Thoracic aorta (tissue), 2 donors: ENCODE measurements at places on chromosomes 6 and 20.

DNA sequence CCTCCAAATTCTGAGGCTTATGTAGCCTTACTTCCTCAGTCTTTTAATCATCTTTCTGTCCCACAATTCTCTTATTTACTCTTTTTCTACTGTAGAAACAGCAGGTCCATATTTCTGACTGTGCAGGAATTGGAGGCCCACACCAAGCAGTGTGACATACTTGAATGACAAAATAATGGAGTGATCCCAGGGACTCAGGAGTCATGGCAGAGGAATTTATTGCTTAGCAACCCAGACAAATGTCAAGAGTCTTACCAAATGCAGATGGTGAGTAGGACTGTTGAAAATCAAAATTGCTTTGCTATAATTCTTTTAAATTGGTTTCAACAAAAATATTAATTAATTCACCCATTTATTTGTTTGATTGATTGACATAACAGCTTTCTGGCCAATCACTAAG lies 59.9 kb downstream of the HTR1B start:
- no peaks in the 10 kb centered on the region for H3K36me3 ChIP-seq
- DNase-seq: no peak
- H3K4me1 ChIP-seq: no peaks in the 10 kb centered on the region
- H3K27ac ChIP-seq: peak overlapping the region; percentile 36
- H3K4me3 ChIP-seq: no peak overlapping the region

- no peaks in the 10 kb centered on the region for H3K4me1 ChIP-seq
- H3K36me3 ChIP-seq: no peaks in the 10 kb centered on the region
Measured at GRCh38 chr6:36934901-36935300, 19.6 kb upstream of the PI16 start.

DNA sequence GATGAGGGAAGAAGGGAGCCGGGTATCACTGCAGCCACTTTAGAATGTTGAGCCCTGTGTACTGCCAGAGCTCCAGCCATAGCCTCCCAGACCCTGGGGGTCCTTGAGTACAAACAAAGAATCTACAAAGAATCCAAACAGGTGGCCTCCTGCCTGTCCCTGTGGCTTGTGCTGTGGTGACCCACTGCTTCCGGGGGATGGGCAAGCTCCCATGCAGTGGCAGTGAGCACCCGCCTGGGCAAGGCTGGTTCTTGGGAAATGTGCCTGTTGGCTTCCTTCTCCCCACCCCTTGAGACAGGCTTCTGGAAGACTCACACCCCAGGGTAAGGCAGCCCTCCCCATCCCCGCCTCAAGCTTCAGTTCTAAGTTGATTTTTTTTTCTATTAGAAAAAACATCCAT lies 13.9 kb downstream of the SIRPA start:
- no peak for DNase-seq
- no peaks in the 10 kb centered on the region for H3K27me3 ChIP-seq
- no peak overlapping the region for H3K4me3 ChIP-seq
- H3K36me3 ChIP-seq: peaks cover 11% of the 10 kb centered on the region
- peaks cover 4% of the 10 kb centered on the region for H3K4me1 ChIP-seq

DNA sequence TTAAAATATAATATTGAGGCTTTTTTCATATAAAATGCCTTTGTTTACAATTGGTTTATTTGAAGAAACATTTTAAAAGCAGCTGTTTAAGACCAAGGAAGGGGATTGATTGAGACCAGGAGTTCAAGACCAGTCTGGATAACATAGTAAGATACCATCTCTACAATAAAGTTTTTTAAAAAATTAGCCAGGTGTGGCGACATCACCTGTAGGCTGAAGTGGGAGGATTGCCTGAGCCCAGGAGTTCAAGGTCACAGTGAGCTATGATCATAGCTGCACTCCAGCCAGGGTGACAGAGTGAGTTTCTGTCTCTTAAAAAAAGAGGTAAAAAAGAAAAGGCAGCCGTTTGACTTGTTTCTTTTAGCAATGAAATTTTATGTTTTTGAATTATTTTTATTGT lies 117.0 kb downstream of the STXBP5 start:
- no peak overlapping the region for H3K27ac ChIP-seq
- H3K36me3 ChIP-seq: peaks cover 3% of the 10 kb centered on the region
- DNase-seq: no peak
- no peaks in the 10 kb centered on the region for H3K27me3 ChIP-seq
- peaks cover 5% of the 10 kb centered on the region for H3K4me1 ChIP-seq

DNA sequence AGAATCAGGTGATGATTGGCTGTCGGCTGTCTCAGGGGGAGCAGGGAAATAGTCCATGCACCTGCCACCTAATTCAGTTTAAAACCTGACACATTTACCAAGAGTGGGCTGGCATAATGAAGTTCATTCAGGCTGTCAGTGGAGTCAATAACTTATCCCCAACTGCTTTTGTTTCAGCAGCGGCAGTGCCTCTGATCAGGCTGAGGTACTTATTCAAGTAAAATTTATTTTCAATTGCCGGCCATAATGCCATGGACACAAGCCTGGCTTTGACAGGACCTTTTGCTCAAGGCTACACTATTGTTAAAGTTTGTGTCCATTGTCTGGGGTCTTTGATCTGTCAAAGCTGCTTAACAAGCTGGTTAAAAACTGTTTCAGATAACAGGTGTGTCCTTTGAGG lies 20.6 kb downstream of the OLIG3 start:
- no peaks in the 10 kb centered on the region for H3K36me3 ChIP-seq
- H3K27ac ChIP-seq: no peak overlapping the region
- H3K27me3 ChIP-seq: no peaks in the 10 kb centered on the region
- no peaks in the 10 kb centered on the region for H3K4me1 ChIP-seq
